ENCODE measurements at places on chromosomes 5 and 9.

- no peak for DNase-seq
These were observed 5.2 kb upstream of the GCNT4 start for GRCh38 chr5:75057561-75057960.

- DNase-seq, result no peak
These were observed 17.5 kb downstream of the ATOX1 start for GRCh38 chr5:151740958-151741373.

DNA sequence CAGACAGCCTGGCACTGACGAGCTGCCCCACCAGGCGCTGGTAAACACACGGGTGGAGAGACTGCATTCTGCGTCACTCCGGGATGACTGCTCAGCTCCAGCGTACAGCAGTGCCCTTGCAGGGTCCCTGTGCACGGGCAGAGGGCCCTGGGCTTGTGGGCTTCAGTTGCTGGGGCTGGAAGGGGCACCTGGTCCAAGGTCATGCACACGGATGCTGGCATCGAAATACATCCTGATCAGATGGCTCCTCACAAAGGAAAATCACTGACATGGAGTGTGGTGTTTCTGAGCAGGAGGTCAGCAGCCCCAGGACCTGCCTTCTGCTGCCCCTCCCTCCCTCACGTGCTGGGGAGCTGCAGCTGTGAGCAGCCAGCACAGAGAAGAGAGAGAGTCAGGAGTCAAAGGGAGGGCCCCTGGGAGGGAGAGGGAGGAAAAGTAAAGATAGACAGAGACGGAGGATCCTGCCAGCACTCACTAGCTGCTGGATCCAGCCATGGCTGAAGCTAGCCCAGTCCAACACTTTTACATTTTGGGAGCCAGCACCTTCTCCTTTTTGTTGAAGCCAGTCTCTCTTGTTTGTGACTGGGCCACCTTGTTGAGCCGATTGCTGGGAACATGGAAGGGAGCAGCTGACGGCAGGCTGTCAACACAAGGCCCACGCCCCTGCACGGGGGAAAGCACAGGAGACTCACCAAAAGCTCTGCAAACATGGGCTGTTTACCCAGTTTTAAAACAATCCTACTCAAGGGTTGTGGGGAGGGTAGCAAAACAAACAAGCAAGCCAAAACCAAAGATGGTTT lies 166.5 kb upstream of the PHYKPL start:
- DNase-seq, result no peak

DNA sequence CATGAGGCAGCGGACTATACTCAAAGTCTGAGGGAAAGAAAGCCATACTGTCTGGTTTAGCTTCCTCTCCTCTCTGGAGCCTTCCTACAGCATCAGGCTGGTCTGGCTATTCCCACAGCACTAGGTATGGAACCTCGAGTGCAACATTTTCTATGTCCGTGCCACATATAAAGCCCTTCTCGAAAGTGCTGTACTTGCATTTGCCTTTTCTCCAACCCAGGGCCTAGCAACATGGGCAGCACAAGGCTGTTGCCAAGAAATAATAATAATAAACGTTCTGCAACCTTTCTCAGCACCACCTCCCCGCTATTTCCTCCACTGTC lies 804 bp downstream of the MED10 start:
- no peak for DNase-seq

- peak; percentile 84 for DNase-seq
These were observed 194.3 kb downstream of the PALM2AKAP2 start for GRCh38 chr9:109974143-109974917.

GRCh38 chr9:124709292-124709690 lies 61.8 kb downstream of the NR6A1 start:
- no peak for DNase-seq

DNA sequence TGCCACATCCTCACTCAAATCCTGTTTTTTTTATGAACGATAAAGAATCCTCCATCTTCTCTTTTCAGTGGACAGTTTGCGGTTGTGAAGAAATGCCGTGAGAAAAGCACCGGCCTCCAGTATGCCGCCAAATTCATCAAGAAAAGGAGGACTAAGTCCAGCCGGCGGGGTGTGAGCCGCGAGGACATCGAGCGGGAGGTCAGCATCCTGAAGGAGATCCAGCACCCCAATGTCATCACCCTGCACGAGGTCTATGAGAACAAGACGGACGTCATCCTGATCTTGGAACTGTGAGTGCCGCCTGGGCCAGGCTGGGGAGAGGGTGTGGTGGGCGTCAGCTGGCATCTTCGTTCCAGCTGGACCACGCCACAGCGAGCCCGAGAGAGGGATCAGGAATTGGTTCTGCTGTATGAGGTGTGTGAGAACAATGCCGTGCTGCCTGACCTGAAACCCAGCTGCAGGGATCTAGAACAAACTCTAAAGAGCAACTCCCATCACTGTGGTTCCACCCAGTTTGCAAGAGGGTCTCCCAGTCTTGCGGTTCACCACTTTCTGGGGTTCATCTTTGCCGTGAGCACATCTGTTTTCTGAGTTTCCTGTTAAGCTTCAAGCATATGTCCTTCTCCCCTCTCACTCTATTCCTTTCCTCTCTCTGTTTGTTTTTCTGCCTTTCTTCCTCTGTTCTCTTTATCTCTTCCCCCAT lies 107.4 kb downstream of the DAPK1 start:
- no peak for DNase-seq

GRCh38 chr5:13932561-13932960 lies 11.9 kb downstream of the DNAH5 start:
- DNase-seq, result no peak

DNA sequence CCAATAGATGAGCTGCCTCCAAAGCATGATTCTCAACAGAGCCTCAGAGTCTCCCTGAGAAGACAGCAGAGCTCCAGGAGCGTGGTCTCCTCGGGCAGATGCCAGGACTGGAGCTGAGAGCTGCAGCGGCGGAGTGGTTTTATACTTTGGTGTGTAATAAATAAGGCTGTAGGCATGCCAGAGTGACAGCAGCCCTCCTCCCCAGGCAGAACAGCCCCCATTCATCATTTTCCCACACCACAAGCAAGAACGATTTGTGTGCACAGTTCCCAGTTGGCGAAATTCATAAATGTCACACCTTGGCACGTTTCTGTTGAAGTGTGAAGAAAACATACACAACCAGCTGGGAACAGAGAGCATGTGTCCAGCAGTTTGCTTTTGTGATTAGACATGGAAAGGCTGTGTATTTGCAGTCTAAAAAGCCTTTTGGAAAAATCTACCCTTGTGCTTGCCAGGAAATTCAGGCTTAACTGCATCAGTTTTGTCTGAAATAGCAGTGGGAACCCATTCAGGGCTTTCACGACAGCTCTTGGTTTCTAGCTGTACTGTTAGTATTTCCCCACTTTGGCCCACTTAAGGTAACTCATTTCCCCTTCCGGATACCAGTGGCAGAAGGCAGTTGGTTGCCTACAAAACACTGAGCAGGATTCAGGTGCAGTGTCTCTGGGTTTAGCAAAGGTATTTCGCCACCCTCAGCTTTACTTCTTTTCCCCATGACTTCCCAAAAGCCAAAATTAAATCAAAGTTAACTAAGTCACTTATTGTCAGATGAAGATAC lies at the start of gene C1QTNF3:
TSS of gene C1QTNF3 (minus strand) at position 115 of the 778 bp plus-strand sequence. CDS start at position 27, 88 bp downstream.
- no peak for DNase-seq

DNA sequence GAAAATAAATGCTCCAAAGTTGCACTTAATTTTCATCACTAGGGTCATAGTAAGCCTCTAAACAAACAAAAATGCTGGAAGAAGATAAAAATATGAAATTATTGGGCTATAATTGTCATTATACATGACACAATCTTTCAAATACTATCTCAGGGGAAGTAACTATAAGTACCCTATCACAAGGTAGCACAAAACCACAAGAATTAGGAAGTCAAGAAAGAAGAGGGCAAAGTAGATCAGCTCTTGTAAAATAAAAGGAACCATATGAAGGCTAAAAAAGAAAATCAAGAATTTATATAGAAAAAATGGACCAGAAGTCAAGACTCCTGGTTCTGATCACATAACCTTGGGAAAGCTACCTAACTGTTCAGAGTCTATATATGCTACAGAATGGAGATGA lies 48.1 kb downstream of the DIAPH1 start:
- DNase-seq, result peak; percentile 37

GRCh38 chr5:149799119-149799623 lies 69.1 kb downstream of the PPARGC1B start:
- DNase-seq, result no peak

DNA sequence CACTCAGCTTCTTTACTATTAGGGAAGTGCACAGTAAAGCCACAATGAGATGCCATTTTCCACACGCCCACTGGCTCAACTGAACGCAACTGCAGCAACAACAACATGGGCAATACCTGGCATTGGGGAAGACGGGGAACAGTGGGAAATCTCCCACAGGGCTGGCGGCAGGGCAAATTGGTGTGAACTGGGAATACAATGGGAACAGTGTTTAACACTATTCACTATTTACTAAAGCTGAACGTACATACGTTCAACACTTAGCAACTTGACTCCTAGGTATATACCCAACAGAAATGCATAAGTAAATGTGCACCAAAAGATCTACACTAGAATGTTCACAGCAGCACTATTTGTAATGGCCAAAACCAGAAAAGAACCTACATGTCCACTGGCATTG lies 14.1 kb downstream of the ZER1 start:
- DNase-seq, result peak; percentile 7

DNA sequence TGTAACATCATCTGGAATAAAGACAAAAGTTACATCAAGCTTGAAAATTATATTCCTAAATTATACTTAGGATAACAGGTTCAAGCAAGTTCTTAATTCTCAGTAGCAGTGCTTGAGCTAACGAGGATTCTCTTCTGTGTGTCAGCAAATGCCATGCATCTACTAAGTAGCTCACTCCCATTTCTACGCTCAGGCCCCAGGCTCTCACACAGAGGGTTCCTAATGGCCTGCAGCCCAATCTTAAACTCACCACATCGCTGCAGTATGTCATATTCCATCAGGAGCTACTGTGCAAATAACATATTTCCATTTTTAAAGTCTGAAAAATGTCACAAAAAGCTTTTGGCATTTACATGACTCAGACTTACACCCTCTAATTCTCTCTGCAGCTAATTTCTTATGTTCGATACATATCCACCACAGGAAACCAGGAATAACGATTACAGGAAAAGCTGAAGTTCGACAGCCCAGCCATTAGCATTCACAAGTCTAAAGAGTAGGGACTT lies 474.8 kb downstream of the EFNA5 start:
- DNase-seq, result no peak

DNA sequence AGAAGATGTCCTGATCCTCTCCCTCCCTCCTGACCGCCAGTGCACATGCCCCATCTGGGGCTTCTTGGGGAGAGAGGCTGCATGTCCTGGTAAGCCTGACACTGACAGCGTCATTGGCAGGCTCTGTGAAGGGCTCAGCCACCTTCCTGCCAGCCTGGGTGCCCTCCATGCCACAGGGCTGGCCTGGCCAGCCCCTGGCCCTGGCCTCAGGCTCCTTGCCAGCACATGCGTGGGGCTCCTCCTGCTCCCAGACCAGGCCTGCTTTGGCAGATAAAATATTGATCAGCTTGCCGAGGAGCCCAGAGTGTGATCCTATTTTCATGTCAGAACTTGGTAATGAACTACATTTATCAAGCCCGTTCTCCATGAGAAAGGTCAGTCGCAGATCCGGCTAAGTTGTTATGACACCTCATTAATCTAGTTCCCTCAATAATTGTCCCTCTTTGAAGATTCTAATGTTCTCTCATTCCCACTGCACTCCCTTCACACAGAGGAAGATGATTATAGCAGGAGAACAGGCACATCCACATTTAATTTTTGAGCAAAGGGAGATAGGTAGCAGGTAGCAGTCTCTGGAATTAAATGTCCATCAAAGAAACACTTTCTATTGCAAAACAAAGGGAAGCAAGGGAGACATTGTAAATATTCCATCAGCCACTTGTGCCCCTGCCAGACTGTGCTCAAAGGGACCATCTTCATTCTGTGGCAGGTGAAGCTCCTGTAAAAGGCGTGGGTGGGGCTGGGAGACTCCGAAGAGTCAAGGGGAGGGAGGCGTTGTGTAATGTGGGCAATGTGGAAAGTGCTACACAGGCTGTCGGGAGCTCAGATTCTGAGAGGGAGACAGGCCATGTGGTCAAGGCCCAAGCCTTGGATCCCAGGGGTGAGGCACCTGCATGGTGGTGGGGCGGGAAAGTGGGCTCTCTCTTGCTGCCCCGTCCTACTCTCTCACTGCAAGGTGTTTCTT lies 272.0 kb downstream of the HSPA4 start:
- DNase-seq, result no peak

- DNase-seq, result no peak
These were observed 116.3 kb upstream of the EPB41L4A start for GRCh38 chr5:112535356-112535755.

- DNase-seq, result no peak
These were observed 208.7 kb upstream of the RAI14 start for GRCh38 chr5:34447424-34447823.
